NCI-H1436 treated with DMSO at 0.1 percent for 48 hours (cell line): ENCODE measurements at places on chromosomes 11 and 22.

DNA sequence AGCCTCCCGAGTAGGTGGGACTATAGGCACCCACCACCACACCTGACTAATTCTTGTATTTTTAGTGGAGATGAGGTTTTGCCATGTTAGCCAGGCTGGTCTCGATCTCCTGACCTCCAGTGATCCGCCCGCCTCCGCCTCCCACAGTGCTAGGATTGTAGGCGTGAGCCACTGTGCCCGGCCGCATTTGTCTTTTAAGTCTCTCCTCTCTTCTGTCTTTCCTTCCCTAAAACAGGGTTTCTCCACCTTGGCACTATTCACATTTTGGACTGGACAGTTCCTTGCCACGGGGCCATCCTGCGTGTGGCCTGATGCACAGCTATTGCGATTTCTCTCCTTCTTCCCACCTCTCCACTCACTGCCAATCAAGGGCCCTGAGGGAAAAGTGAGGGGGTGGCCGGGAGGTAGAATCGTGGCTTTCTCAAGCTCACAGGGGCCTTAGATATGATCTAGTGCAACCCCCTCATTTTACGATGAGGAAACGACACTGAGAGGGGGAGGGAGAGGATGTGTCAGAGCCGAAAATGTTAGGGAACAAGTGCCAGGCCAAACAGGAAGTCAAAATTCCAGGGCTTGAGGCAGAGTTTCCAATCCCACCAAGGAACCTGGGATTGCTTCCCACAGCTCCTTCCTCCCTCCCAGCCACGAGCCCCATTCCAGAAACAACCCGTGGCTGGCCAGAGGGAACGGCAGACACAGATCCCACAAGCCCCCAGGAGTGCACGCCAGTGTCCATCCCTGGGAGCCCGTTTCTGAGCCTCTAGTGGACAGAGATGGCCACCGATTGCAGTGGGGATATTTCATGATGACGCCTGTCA, 21.2 kb downstream of the SCGB1A1 start:
- no peak for DNase-seq

- DNase-seq = no peak
These were observed 22.6 kb downstream of the MPPED1 start for GRCh38 chr22:43434275-43434927.

DNA sequence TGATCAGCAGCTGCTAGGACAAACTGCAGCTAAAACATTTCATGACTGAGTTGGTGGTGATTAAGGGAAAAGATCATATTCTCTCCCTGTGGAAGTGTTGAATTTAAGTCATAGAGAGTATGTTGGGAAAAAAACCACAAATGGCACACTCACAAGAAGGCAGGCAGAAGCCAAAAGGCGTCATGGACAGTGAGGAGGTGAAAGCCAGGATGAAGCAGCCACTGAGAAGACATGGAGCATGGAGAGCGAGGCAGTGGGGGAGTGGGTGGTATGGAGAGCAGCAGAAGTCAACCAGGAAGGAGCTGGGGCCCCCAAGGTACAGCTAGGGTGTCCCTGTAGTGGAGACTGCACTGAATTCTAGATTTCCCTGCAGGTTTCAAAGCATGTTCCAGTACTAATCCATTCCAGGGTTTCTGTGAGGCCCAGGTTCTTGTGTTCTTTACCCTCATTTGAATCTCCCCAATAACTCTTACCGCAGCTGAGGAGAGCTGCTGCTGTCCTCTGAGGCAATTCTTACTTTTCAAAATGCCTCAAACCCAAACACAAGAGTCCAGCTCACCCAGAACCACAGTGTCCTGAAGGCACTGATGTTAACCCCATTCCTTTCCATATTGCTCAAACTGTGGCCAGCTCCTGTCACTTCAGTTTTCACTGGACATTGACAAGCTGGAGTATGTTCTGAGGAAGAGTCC, 191.8 kb upstream of the E2F8 start:
- DNase-seq = no peak

GRCh38 chr22:28116219-28116673, 197.2 kb upstream of the PITPNB start:
- no peak for DNase-seq

GRCh38 chr22:21069375-21069774, 23.6 kb downstream of the LRRC74B start:
- DNase-seq = no peak

DNA sequence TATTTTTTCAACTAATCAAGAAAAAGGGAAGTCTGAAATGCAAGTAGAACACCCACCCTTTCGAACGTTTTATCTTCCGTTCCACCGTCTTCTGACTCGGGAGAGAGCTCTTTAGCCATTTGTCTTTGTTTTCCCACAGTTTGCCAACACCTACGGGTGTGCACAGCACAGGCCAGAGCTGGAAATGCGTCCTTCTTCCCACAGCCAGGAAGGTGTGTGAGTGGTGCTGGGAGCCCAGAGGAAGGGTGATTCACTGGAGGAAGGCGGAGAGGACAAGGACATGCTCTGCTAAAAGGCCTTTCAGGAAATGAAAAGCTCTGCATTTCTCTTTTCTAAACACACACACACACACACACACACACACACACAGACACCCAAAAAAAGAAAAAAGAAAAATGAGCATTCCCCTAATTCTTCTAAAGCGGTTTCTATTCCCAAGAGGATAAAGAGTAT, 18.5 kb downstream of the ENDOD1 start:
- no peak for DNase-seq

DNA sequence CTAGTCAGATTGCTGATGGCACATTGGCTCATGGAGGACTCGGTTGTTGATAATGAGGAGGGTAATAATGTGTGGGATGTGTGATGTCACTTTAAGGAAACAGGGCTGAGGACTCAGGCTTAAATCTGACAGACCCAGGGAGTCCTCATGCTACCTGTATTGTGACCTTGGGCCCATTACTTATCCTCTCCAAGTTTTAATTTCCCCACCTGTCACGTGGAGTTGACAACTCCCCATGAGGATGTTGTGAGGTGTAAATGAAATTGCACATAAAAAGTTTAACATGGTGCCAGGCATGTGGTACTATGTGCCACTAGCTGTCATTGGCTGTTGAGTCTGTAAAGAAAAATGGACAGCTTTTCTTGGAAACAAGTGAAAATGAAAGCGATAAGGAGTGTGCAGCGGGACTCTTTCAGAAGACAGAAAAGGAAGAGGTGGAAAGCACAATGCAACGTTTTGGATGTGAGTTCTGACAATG, 15.3 kb downstream of the IL10RA start:
- DNase-seq = no peak
